SJSA1 (cell line): ENCODE measurements at places on chromosomes 12 and 14. TPM values are rescaled to one million over a fixed set of nuclear protein-coding genes. Genes with fewer than 3 reads are reported as not detected.
A peak's percentile ranks its signal among the peaks of the same experiment; 100 is the strongest.

MAP1LC3B2 gene
- total RNA-seq = 0.37 TPM in 1 of 2 replicates, not detected in the other

MYRFL gene
- not detected in 2 replicates for total RNA-seq

KRT7 gene
- 2.1 and 16.1 TPM in 2 replicates for total RNA-seq

AKT1 gene
- total RNA-seq = 176 and 213 TPM in 2 replicates

NOPCHAP1 gene
- 5.0 and 8.9 TPM in 2 replicates for total RNA-seq

ZC2HC1C gene
- 0.34 and 5.5 TPM in 2 replicates for total RNA-seq

PRR4 gene
- total RNA-seq = 1.6 TPM in 1 of 2 replicates, not detected in the other

KLRG1 gene
- 0.13 TPM in 1 of 2 replicates, not detected in the other for total RNA-seq

MMP19 gene
- total RNA-seq = 9.8 and 14.5 TPM in 2 replicates

HNF1A gene
- not detected in 2 replicates for total RNA-seq

P2RX2 gene
- total RNA-seq = not detected in 2 replicates

B3GNT4 gene
- total RNA-seq = not detected in 2 replicates

- DNase-seq = no peak
Observed at GRCh38 chr12:58491306-58491705, 429.0 kb downstream of the LRIG3 start.

- no peak for DNase-seq
Observed at GRCh38 chr12:20382117-20382516, 13.8 kb downstream of the PDE3A start.

DNA sequence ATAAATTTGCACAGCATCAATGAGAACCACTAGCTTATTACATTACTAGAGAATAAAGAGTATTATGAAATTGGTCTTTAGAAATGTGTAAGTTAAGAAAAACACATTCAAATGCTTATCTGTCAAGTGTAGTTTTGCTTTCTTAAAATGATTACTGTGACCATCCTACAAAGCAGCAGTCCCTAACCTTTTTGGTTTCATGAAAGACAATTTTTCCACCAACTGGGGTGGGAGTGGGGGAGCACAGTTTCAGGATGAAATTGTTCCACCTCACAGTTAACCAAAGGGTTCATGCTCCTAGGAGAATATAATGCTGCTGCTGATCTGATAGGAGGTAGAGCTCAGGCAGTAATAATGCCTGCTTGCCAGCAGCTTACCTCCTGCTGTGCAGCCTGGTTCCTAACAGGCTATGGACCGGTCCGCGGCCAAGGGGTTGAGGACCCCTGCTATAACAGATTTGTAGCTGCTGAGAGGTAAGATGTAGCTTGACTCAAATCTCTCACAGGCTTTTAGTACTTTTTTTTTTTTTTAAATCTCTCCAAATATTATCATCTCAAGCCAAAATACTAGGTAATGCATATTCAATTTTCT is 45.4 kb downstream of the PPP4R3A start:
- no peak for DNase-seq

DNA sequence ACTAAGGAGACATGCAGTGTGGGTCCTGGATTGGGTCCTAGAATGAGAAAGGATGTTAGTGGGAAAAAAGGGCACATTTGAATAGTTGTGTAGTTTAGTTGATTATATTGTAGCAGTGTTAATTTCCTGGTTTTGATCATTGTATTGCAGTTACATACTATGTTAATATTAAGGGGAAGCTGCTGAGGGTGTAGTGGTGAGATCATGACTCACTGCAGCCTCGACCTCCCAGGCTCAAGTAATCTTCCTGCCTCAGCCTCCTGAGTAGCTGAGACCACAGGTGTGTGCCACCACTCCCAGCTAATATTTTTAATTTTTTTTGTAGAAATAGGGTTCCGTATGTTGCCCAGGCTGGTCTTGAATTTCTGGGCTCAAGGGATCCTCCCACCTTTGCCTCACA is 21.7 kb downstream of the BORCS5 start:
- DNase-seq = no peak

GRCh38 chr12:32146074-32146873 is 39.6 kb downstream of the BICD1 start:
- DNase-seq = no peak

DNA sequence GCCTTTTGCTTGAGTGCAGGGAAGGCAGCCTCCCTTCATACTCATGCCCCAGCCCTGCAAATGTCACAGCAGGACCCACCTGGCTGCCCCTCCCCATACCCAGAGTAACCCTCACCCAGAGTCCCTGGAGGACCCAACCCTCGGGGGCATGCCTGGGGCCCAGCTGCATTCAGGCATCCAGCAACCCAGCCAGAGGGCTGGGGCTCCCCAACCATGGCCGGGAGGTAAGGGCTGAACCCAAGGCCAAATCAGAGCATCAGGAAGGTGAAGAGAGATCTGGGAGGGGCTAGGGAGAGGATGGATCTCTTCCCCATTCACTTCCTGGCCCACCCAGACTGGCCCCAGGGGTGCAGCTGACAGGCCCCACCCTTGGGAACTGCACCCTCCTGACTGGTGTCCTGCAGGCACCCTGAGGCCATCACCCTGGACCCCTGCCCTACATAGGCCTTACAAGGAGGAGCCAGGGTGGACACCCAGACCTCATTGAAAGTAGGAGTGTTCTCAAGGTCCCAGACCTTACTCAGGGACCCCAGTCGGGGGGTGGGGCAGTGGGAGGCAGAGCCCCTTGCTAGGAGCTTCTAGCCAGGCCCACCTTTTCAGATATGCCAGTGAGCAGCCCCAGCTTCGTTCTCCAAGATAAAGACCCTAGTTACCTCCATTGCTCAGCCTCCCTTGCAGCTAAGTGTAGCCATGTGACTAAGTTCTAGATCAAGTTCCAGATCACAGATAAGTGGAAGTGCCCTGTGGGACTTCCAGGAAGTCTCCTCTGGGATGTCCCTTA is 849 bp upstream of the PLD4 start:
- DNase-seq = no peak

- no peak for DNase-seq
Observed at GRCh38 chr12:3743803-3744202, 9.1 kb downstream of the CRACR2A start.

GRCh38 chr14:50801706-50802105 is 29.3 kb downstream of the NIN start:
- DNase-seq = no peak

GRCh38 chr12:2652401-2653081 is 142.2 kb upstream of the FKBP4 start:
- no peak for DNase-seq

GRCh38 chr14:23577710-23578392 is 739 bp downstream of the JPH4 start:
- no peak for DNase-seq

DNA sequence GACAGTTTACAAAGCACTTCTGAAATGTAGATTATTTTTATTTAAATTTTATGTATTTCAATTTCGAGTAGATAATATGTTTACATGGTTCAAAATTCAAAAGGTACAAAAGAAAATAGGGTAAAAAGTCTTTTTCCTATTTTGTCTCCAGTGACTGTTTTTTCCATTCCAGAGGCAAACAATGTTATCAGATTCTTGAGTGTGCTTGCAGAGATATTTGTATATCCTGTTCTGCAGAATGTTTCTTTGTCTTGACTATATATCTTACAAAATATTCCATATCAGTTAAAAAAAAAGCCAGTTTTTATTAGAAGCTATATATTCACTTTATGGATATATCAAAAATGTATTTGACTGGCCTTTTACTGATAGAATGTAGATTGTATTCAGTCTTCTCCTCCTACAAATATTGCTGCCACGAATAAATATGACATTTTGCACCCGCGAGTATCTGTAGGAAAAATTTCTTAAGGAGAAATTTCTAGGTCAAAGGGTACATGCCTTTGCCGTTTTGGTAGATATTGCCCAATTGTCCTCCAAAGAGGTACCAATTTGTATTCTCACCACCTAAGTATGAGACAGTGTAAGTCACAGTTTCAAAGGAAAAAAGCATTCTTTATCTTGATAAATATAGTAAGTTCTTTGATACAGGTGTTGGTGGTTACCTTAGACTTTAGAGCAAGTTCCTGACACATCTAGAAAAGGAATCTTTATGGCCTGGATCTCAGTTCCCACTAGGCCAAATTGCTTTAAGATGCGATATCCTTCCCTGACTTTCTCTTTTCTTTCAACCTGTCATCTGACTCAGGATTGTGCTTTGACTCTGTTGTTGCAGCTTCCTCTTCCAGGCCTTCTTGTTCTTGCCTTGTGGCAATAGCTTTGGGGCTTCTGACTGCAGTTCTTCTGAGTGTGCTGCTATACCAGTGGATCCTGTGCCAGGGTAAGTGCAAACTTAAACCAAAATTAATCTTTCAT is 2.3 kb downstream of the KLRG1 start:
- no peak for DNase-seq

GRCh38 chr12:39010406-39010805 is 105.0 kb upstream of the CPNE8 start:
- DNase-seq = no peak

DNA sequence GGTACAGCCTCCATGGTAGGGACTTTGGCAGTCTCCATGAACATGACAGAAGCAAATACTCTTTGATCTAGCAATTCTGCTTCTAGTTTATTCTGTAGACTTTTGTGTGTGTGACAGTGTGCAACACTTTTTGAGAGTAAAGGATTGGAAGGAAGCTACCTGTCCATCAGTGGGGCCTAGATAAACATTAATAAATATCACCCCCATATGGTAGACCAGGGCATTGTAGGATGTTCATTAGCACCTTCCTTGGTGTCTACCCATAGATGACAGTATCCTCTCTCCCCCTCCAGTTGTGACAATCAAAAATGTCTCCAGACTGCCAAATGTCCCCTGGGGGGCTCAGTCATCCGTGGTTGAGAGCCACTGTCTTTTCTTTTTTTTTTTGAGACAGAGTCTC is 10.8 kb downstream of the SNRNP35 start:
- DNase-seq = no peak

DNA sequence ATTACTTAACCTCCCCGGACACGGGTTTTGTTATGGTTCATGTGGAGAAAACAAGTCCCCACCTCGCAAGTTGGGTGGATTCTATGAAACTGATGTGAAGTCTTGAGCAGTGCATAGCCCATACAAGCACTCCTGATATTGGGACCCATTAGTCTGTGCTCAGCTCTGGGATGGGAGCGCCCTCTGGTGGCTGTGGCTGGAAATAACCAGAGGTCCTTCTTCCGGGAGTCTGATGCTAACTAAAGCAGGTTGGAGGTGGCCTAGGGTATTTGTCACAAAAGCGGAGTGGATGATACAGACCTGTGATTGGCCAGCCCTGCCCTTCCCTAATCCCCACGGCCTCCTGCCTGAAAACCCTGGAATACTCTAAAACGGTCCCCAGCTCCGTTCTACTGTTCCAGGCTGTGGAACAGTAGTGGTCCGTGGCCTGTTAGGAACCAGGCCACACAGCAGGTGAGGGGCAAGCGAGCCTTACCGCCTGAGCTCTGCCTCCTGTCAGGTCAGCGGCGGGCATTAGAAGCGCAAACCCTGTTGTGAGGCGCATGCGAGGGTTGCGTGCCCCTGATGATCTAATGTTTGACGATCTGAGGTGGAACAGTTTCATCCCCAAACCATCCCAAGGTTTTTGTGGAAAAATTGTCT is 6.4 kb downstream of the SLC48A1 start:
- peak; percentile 85 for DNase-seq

DNA sequence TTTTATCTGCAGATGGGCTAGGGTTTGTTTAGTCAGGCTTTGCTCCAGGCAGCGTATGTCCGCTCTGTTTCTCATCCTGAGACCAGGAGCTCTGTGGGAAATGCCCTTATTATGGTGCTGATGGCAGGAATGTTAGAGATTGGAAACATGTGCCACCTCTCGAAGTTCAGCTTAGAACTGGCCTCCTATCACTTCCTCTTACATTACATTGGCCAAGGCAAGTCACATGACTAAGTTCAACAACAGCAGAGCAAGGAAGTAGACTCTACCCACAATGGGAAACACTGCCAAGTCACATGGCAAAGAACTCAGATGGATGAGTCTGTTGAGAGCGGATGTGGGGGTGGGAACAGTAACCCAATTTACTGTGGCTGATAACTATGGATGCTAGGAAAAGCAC is 161.9 kb upstream of the WSCD2 start:
- no peak for DNase-seq

GRCh38 chr12:123743002-123743401 is 19.1 kb upstream of the DNAH10 start:
- DNase-seq = no peak

DNA sequence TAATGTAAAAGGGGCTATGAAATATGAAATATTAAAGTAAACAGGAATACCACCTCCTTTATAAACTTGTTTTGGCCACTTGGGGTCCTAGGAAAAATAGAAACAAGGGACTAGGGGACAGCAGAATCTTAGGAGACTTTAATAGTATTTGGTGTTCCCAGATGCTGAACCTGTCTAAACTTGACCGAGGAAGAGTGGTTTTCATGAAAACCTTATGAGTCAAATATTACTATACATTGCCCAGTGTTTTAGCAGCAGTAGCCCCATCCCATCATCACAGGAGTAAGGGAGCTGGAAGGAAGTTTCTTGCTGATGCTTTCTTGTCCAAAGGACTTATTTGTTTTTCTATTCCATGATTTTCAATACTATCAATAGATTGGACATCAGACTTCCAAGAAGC is 177.5 kb upstream of the CAND1 start:
- no peak for DNase-seq

- no peak for DNase-seq
Observed at GRCh38 chr14:99690636-99691035, 6.5 kb downstream of the CYP46A1 start.

DNA sequence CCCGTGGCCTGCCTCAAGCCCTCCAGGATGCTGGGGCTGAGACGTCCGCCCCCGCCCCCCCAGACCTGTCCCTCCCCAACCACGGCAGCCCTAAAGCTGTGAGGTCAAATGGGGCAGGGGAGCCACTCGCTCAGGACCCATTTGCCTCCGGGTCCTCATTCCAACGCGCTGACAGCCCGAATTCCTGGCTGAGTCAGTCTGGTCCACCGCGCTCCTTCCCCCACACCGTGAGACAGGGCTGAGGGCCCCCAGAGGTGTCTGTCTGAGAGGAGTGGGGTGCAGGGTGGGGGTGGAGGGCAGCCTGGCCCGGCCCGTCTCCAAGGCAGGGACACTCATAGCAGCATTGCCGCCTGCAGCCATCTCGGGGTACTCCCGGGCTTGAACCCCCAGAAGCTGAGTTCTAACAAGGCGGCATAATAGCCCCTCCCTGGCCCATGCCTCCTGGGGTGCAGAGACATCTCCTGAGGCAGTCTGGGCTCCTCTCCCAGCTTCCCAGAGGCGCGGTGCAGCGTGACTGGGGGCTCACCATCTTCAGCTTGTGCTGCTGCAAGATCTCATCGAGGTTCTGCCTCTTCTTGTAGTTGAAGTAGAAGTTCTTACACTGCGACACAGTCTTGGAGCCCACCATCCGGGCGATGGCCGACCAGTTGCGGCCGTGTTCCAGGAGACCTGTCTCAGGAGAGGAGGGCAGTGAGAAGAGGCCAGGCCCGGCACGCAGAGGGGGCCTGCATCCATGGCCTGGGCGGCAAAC is 90.5 kb downstream of the RFLNA start:
- peak; percentile 88 for DNase-seq

DNA sequence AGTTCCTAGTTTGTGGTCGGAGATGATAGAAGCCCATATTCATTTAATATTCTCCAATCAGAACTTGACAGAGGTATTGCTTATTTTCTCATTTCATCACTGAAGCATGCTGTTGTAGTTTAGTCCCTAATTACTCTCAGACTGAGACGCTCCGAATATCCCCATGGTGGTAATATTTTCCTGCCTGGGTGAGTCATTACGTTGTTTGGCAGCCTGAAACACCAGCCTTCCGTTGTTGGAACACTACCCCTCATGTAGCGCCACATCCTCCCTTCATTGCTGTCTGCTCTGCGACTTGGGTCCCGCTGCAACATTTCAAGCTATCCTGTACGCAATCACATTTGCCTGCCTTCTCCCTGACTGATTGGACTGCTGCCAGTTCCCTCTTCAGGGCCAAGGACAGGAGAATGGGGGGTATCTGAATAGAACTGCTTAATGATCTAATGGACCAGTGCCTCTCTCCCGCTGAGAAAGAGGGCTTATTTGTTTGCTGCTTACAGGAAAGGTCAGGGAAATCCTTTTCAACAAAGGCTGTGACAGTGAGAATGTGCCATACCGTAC is 369.1 kb downstream of the NPAS3 start:
- no peak for DNase-seq
